ENCODE measurements at places on chromosomes 1 and 21.
A peak's percentile ranks its signal among the peaks of the same experiment; 100 is the strongest.

DNA sequence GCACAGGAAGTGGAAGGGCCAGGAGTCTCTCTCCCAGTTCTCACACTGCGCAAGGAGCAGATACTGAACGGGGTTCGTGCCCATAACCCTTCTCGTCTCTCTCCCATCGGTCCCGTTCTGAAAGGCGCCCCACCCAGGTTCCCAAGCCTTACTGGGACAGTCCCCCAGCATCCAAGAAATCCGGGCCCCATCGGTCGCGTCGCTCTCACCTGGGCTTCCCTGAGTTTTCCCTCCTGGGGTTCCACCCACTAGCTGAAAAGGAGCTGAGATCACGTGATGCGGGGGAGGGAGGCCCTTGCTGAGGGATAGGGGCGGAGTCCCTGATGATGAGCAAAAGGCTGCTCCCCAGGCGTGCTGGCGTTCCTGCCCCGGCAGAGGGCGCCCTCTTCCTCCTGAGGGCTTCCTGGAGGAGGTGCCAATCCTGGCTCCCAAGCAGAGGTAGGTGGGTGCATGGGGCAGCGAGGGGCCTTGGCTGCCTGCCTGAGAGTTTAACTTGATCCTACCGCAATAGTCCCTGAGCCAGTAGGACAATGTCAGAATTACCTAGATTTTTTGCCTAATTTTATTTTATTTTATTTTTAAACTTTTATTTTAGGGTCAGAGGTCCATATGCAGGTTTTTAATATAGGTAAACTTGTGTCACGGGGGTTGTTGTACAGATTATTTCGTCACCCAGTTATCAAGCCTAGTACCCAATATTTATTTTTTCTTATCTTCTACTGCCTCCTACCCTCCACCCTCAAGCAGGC lies at the start of gene SPOCD1:
TSS of gene SPOCD1 (minus strand) at position 271 of the 749 bp plus-strand sequence. CDS start 689 bp downstream, outside the sequence.
- peak; percentile 94 for DNase-seq

GRCh38 chr1:147748676-147749350 lies 11.6 kb downstream of the GJA5 start:
- no peak for DNase-seq

DNA sequence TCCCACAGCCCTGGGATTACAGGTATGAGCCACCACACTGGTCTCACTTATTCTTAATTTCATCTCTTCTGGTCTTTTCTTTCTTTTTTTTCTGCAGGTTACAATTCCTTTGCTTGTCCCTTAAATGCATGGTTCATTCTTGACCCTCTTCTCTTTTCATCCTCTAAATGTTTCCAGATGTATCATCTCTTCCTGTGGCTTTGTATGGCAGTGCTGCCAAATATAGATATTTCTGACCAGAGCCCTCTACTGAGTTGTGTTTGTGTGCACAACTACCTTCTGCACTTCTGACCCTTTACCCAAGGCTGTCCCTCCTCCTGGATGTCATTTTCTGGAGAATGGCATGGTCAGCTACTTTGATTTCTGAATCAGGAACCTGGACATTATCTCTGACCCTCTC lies 32.5 kb downstream of the OLFML3 start:
- DNase-seq: no peak

- DNase-seq: no peak
These were observed 90.5 kb downstream of the SELENOF start for GRCh38 chr1:86823386-86823785.

DNA sequence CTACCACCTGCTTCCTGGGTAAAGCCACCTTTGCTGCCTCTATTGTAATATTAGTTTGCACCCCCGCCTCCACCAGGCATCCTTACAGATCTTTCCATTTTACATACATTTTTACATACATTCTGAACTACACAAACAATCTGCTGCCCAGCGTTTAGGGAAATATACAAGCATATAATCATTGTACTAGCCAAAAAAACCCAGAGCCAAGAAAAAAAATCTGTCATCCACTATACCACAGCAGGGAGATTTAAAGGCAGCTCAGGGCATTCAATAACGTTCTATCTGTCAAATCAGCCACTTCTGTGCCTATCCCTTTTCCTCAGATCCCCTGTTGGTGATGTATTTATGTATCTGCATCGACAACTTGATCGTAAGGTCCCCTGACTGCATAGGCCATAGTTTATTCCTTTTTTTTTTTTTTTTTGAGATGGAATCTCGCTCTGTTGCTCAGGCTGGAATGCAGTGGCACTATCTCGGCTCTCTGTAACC lies 43.0 kb downstream of the GNG12 start:
- no peak for DNase-seq

DNA sequence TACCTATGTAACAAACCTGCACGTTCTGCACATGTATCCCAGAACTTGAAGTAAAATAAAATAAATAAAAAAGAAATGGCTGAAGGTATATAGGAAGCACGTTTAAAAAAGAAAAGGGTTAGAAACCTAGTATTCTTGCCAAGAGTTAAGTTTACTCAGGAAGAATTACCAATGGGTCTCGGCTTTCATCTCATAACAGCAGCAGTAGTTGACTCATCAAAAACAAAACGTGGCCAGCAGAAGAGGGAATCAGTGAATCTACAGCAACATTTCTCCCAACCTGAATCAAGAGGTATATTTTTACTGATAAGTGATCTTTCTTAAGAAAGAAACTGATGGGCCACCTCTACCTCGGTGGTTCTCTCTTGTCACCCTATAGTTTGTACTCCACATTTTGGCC lies 340.3 kb downstream of the BRINP2 start:
- no peak for DNase-seq

DNA sequence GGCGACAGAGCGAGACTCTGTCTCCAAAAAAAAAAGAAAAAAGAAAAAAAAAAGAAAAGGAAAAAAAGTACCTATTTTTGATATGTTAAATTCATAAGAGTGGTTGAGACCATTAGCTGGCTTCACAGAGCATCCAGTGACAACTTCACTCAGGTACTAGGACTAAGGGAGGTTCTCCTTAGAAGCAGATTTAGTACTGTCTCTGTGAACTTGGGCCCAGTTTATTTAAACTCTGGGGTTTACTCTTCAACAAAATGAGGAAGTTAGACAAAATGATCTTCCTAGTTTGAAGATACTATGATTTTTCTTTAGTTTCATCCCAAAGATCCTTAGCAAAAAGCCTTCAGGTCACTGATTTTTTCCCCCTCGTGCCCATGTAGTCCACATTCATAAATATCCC lies 21.2 kb downstream of the MACO1 start:
- DNase-seq: no peak

- DNase-seq: no peak
These were observed 647.2 kb upstream of the CXADR start for GRCh38 chr21:16865632-16866031.

DNA sequence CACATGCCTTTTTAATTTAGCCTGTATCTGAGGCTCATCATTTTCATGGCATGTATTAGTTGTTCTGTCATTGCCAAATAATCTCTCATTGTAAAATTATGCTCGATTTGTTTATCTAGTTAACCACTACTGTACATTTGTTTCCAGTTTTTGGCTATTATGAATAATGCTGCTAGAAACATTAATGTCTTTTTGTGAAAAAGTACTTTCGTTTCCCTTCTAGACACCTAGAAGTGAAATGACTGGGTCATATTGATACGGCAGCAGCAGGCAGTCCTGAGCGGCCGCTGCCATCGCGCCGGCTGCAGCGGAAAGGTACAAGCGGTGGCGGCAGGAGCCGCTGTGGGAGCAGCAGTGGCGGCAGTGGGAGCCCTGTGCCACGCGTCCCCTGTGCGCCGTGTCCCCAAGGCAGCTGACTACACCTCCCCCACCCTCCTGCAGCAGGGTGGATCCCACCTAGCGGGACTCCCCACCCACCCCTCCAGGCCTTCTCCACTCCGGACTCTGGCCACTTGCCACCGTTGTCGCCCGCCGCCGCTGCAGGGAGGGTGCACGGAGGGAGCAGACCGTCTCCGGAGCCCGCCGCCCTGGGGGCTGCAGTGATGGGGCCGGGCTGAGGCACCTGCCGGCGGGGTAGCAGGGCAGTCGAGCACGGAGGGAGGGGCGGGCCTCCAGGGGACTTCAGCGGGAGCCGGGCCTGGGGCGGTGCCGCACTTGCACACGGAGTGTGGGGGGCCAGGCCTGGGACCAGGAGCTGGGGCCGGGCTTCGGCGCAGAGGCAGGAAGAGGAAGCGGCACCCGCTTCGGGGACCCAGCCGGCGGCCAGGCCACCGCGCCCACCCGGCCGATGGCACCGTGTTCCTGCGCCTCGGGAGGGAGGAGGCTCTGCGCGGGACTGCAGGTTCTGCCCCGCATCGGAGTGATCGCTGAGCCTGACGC lies 66.8 kb upstream of the RGS7 start:
- DNase-seq: no peak

DNA sequence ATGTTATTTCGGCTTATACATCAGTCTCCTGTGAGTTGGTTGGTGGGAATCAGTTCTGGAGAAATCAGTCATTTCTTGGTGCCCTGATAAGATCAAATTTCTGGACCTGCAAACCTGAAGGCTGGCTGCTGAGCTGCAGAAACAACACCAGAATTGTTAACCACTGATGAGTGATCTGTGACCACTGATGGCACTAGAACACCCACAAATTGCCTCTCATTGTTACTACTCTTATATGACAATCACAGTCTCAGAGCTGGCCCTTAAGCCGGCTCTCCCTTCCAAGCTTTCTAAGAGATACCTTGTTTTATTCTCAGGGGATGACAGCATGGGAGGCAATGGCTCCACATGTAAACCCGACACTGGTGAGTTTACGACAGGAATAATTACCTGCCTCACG lies 1.9 kb downstream of the C1orf162 start:
- DNase-seq: no peak

DNA sequence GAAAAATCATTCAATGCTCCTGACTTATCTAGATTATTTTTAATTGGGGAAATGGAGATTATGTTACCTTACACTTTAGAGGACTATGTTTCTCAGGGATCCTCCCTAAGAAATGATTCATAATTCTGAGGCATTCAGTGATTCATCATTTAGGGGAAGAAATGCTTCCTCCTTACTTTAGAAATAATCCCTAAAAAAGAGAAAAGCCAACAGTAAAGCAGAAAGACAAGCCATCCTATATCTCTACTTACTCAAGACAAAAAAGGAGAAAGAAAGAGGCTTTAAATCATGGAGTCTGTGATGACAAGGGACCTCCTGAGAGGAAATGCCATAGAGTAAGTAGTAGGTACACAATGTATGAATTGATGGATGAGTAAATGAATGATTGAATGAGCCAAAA lies 137.0 kb downstream of the BRINP2 start:
- no peak for DNase-seq

DNA sequence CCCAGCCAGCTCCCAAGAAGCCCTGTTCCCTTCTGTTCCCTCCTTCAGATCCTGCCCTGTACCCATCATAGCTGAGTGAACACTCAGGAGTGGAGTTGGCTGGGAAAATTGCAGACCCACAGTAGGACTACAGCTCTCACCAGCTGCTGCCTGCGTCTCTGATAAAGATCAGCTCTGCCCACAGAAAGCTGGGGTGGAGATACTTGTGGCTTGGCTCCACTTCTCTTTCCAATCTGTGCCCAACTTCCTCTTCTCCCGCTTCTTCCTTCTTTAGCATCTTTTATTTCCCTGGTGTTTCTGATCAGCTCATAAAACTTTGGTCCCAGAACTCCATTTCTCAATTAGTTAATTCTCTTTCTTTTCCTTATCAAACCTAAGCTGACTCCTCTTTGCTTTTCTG lies 5.5 kb upstream of the CD1A start:
- no peak for DNase-seq

DNA sequence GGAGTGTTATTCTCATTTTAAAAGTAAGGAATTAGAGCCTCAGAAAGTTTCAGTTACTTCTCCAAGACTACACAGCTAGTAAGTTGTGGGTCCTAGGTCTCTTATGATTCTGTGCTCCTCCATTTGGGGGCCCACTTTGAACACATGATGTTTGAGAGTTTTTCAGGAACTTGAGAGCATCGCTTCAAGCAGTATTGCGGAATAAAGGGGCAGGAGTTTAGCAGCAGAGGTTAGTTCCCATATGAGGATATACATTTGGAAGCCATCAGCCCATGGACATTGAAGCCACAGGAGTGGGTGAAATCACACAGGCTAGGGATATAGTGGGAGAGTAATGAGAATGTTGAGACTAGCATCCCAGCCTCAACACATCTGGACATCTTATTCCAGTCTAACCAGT lies 143.2 kb downstream of the RASAL2 start:
- DNase-seq: no peak

DNA sequence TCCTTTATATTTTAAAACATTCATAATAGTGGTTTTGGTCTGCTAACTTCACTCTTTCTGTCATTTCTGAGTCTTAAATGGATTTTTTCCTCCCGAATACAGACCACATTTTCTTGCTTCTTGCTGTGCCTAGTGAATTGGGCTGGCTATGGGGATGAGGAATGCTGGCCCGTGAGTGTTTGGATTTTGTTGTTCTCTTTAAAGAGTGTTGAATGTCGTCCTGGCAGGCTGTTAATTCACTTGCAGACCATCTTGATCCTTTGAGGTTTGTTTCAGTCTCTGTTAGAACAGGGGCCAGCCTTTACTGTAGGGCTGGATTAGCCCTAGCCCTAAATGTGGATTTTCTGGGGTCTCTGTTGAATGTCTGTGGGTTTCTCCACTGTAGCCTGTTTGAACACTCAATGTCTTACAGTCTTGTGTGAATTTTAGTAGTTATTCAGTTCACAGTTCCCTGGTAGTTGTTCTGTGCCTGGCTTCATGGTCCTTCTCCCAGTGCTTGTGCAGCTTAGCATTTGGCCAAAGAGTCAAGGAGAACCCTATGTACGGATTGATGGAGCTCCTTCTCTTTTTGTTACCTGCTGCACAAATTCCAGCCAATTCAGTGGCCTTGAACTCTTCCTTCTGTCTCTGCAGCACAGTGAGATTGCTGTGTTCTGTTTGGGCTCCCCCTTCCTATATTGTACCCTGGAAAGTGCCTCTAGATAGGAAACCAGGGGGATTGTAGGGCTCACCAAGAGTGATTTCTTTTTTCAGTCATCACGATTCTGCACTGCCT lies 95.7 kb downstream of the DYRK1A start:
- DNase-seq: no peak

DNA sequence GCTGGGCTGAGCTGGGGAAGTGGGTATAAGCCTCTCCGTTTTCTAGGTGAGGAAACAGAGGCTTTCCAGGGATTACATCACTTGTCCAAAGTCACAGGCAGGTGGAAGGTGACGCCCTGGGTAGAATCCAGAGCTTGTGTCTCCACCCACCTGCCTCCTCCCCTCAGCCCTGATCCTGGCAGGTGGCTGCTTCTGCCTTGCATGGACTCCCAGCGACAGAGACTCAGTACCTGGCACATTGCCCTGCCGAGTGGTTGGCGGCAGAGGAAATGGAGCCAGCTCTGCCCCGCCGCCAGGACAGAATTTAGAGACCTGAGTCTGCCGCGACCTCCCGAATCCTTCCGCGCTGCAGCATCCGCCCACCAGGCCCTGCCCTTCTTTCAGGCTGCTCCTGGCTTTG lies 2.1 kb downstream of the PLA2G2E start:
- DNase-seq: no peak

- DNase-seq: no peak
These were observed 39.1 kb downstream of the NID1 start for GRCh38 chr1:236025836-236026235.

DNA sequence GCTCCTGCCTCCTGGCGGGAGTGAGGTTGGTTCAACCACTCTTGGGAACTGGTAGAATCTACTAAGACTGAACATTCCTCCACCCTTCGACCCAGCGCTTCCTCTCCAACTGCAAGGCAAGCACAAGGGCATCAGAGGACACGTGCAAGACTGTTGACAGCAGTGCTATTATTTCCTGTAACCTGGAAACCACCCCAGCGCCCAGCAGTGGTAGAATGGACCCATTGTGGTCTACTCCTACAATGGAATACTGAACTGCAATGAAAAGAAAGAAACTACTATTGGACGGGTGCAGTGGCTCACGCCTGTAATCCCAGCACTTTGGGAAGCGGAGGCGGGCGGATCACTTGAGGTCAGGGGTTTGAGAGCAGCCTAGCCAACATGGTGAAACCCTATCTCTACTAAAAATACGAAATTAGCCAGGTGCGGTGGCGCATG lies 33.0 kb upstream of the TARDBP start:
- DNase-seq: no peak

- no peak for DNase-seq
These were observed 20.5 kb downstream of the PDPN start for GRCh38 chr1:13604176-13604575.
